ENCODE measurements at places on chromosomes 3 and 15. TPM values are rescaled to one million over a fixed set of nuclear protein-coding genes. Genes with fewer than 3 reads are reported as not detected.

SEMA5B gene
- 2.3 TPM for total RNA-seq

- no peak for DNase-seq
Measured at GRCh38 chr3:134355416-134355815, 18.8 kb downstream of the AMOTL2 start.

C3orf20 gene
- total RNA-seq, result 3.6 TPM

GRCh38 chr3:146218880-146219866, 31.7 kb downstream of the PLSCR4 start:
- peak; percentile 40 for DNase-seq

SERINC4 gene
- total RNA-seq, result 1.9 TPM

DNA sequence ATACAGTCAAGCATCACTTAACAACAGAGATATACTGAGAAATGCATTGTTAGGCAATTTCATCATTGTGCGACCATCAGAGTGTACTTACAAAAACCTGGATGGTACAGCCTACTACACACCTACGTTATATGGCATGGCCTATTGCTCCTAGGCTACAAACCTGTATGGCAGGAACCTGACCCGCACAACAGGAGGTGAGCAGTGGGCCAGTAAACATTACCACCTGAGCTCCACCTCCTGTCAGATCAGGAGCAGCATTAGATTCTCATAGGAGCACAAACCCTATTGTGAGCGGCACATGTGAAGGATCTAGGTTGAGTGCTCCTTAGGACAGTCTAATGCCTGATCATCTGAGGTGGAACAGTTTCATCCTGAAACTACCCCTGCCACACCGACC, 89.7 kb downstream of the SCAPER start:
- no peak for DNase-seq

PRSS50 gene
- not detected for total RNA-seq

CHRM5 gene
- not detected for total RNA-seq
